CD4-positive, alpha-beta T cell treated with Interleukin-17A for 1 hour (primary cell): ENCODE measurements at places on chromosomes 2 and 18.

GRCh38 chr2:215367662-215368492 lies 56.0 kb downstream of the ATIC start:
- no peak for DNase-seq

DNA sequence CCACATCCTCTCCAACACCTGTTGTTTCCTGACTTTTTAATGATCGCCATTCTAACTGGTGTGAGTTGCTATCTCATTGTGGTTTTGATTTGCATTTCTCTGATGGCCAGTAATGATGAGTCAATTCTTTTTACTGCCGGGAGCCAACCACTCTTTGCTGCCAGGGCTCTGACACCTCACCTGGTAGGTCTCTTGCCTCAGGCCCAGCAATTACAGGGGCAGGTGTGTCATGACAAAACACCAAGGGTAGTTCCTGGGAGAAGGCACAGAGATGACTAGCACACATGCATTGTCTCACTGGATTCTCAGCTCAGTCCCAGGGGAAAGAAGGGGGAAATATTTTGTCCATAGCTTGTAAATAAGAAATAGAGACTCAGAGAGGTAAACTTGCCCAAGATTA lies 122.3 kb downstream of the CHST9 start:
- DNase-seq = no peak

DNA sequence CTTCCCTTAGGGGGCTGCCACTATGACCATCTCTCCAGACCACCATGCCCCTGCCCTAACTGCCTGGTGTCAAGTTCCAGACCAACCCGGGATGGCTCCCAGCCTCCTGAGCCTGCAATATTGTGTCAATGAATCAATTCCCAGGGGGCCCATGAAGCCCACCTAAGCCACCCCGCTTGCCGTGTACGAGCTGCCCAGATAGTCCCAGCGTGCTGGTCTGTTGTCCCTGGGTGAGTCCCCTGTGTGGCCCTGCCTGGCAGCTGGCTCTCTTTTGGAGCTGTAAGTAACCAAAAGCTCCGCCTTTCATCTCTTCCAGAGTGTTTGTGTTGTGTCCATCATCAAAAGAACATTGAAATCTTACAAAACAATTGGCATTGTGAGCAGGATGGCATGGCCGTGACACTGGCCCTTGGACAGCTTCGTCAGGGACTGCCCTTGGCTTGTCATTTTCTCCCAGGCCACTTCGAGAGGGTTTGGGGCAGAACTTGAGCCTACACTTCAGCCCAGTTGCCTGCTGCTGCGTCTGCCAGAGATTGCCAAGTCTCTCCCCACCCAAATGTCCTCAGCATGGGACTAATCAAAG lies 11.3 kb upstream of the MAL start:
- DNase-seq = no peak

GRCh38 chr18:23552505-23552904 lies 33.8 kb downstream of the NPC1 start:
- no peak for DNase-seq

- DNase-seq = no peak
These were observed 694.1 kb downstream of the ARHGAP15 start for GRCh38 chr2:143823296-143823695.

GRCh38 chr2:208304695-208305094 lies 38.6 kb downstream of the PIKFYVE start:
- DNase-seq = no peak
